ENCODE measurements at places on chromosomes 1 and 21.
A peak's percentile ranks its signal among the peaks of the same experiment; 100 is the strongest.

DNA sequence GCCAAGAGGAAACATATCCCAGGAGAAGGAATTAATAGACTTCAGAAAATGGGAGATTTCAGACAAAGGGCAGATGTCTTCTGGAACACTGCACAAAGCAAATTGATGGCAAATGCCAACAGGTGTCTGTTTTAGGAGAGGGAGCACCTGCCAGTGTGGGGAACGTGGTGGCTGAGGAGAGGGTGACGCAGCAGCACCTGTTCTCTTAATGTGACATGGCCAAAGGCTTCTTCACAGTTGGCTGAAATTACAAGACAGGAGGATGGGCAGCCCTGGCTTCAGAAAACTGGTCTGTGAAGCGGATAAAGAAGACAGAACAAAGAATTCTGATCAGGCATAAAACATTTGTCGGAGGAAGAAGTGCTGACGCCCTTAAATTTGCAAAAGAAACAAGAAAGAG lies 178.7 kb upstream of the RUNX1 start:
- no peak for DNase-seq

DNA sequence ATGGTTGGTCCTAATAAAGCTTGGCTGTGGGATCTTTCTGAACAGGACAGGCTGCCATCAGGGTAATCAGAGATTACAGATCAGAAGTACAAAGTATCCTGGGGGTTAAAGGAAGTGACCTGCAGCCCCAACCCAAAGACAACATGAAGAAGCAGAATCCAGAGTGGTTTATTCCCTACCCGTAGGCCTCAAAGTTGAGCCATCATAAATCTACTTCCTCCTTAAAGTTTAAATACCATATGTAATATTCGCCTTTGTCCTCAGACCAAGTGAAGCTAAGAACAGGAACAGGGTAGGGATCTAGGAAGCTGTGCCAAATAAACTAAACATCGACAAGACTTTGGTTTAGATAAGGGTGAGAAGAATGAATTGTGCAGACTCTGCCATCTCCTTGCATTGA lies 15.9 kb upstream of the DHX9 start:
- DNase-seq = no peak

DNA sequence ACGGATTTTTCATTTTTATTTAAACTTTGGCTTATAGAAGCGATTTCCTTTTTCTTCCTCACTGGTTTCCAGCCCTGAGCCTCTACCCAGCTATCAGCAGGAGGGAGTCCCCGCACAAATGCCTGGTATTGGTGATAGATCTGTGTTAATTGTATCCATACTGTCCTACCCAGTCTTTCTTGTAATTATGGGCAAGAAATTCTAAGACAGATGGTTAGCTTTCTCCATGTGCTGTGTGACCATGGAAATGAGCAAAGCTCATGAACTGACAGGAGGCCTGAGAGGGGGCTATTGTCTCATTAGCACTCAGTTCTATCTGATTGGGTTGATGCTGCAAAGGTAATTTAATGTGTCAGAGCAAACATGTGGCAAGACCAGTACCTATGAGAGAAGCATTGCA lies 108.1 kb upstream of the IVNS1ABP start:
- no peak for DNase-seq

DNA sequence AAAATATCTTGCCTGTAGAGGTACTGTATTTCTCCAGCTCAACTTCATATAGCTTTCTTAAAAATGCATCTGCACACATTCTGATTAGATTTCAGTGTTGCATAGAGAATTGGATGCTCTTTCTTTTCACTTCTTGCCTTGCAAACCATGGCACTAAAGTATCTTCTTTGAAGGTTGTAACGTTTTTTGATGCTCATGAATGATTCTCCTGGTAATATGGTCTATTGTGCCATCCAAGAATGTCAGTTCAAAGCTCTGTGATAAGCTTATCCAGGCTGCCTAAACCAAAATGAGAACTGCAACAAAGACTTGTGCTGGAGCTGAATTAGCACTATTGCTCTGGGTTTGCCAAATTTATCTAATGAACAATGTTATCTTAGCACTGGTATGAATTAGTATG lies 1.9 kb downstream of the SGIP1 start:
- no peak for DNase-seq

GRCh38 chr1:50368179-50369007 lies 54.9 kb downstream of the DMRTA2 start:
- DNase-seq = peak; percentile 8

DNA sequence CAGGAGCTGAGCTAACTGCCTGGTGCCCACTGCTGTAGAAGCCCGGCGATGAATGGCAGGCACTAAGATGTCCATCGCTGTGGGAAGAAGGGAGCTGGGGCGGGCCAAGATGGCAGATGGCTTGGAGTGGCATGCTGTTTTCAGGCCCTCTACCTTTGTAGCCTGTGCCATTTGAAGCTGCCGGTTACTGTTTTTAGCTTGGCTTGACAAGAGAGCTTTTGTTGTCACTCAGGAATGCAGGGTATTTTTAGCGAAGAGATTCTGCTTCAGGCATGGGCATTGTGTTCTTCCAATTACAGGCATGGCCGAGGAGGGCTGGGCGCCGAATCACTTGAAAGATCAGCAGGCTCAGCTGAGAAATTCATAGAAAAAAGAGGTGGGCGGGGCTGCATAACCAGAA lies 348.7 kb downstream of the RPS6KC1 start:
- no peak for DNase-seq

- DNase-seq = no peak
Observed at GRCh38 chr1:41538741-41539417, 54.4 kb upstream of the EDN2 start.

GRCh38 chr1:227766653-227767277 lies 31.5 kb downstream of the SNAP47 start:
- DNase-seq = no peak

DNA sequence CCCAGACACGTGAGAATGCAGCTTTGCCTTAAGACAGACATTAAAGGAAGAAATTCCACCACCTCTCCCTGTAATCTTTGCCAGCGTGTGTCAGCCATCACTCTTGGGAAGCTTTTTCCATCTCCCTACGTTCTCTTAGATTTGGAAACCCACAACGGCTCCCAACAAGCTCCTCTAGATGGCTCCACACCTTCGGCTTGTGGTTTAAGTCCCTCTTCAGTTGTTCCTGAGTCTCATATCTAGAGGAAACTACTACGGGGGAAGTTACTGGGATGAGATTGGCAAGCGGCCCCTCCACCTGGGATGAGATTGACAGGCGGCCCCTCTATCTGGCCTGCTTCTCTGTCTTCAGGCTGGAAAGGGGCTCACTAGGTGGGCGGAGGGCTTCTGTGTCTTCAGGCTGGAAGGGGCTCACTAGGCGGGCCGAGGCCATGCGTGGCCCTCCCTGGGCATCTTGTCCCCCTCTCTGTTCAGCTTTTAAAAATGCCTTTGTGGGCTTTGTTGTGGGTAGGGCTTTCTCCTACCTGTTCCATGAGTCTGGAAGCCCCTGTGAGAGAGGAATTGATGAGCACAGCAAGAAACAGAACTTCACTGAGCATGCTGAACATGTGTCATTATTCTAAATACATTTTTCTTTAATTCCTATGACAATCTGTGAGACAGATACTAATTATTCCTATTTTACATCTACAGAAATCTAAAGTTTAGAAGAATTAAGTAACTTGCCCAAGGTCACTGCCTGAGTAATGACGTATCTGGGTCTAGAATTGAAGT lies 670.5 kb downstream of the KIF26B start:
- DNase-seq = no peak

DNA sequence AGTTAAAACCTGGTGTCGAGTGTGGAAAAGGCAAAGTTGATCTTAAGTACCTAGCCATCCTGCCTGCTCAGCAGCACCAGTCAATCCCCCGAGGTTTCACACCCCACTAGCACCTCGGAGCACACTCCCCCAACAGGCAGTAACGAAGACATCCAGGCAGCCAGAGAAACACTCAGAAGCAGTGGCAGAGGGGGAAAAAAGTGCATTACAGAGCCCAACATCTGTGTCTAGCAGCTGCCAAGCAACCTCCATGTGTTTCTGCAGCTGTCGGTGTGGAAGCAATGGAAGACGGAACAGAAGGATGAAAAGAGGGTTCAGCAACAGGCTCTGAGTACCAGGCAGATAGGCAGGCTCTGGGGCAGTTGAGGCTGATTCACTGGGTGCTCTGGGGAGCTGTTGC lies 73.4 kb upstream of the PROX1 start:
- no peak for DNase-seq

DNA sequence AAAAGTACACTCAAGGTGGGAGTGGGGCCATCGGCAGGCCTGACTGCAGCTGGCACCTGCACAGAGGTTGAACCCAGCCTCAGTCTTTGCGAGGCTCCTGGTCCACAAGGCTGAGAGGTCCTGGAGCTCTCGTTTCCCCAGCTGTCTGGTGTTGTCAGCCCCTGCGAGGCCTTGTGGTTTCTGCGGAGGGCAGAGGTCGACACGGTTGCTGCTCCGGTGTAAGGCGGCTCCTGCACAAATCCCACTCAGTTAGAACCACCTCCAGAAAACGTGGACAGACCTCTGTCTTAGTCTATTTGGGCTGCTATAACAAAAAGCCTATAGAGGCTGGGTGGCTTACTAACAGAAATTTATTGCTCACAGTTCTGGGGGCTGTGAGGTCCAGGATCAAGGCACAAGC lies 5.8 kb downstream of the KIAA1614 start:
- no peak for DNase-seq

- DNase-seq = no peak
Observed at GRCh38 chr1:5976231-5976630, 16.0 kb downstream of the NPHP4 start.

GRCh38 chr21:32347977-32348376 lies 44.8 kb downstream of the URB1 start:
- DNase-seq = no peak

DNA sequence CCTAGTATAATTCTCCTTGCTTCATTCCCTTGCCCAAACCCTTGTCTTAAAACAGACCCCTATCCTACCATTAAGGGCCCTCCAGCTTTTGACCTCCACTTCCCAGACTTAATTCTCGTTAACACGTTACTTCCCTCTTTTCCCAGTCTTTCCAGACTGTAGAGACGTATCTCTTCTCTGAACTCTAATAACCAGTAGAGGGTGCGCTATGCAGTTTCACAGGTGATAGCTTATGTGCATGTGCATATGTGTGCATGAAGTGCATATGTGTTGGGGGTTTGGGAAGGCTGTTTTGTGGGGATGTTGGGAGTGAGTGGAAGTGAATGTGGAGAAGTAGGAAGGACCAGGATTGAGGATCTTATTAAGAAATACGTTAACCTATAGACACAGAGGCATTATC lies 78.1 kb upstream of the CCDC190 start:
- no peak for DNase-seq

- DNase-seq = no peak
Observed at GRCh38 chr1:47478090-47478489, 40.2 kb downstream of the FOXD2 start.

DNA sequence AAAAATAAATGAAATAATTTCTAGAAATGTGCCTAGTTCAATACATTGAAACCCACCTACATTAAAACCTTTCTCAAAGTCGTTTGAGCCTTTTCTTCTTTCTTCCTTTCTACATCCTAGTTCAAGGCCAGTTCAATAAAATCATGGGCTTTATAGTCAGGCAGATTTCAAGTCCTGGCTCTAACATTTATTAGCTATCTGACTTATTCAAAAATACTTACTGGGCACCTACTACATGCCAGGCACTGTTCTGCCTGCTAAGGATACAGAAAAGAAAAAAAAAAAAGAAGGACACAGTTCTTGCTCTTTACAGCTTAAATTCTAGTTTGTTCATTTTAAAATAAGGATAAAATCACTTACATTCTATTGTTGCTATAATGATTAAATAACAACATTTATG lies 134.2 kb upstream of the FGGY start:
- no peak for DNase-seq

- DNase-seq = no peak
Observed at GRCh38 chr1:11412141-11412540, 66.8 kb upstream of the DISP3 start.

- peak; percentile 24 for DNase-seq
Observed at GRCh38 chr1:178093494-178093950, 382 bp upstream of the RASAL2 start.

- no peak for DNase-seq
Observed at GRCh38 chr1:19219451-19219850, 9.4 kb upstream of the UBR4 start.

DNA sequence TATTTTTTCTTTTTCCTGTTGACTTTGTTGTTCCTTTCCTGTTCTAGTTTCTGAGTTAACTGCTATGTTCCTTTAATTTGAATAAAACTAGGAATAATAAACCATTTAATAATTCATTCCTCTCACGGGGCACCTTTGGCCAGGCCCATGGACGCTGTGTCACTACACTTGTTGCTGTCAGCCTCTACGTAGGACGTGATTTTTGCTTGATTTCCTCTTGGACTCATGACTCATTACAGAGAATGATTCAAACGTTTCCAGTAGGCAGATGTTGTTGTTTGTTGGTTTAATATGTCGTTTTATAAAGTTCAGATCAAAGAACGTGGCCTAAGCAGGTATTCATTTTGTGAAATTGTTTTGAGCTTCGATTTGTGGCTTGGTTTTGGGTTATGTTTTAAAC lies 9.1 kb upstream of the SLC19A1 start:
- DNase-seq = no peak

- no peak for DNase-seq
Observed at GRCh38 chr1:156540955-156541354, 31.4 kb downstream of the IQGAP3 start.

DNA sequence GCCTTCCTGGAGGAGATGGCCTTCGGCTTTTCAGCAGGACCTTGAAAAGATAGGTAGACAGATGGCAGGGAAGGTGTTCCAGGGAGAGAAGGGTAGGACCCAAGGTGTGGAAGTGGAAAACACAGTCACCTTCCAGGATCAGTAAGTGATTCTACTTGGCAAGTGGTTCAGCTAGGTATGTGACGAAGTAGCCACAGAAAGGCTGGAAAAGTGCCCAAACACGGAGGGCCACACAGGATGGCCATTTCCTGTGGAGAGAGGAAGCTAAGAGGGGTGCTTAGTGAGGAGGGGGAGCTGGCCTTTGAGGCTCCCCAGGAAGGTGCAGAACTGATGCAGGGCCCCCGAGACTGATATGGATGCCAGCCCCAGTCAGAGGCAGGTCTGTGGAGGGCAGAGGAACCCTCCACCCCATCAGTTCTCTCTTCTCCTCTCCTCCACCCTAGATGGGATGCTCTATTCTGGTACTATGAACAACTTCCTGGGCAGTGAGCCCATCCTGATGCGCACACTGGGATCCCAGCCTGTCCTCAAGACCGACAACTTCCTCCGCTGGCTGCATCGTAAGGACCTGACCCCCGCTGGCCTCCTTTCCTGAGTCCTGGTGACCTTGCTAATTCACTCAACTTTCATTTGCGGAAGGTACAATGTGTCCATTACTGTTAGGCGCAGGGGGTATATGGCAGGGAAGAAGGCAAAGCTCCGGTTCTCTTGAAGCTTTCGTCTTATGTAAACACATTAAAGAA lies 6.8 kb downstream of the SEMA4A start:
- DNase-seq = no peak

- DNase-seq = no peak
Observed at GRCh38 chr1:15355968-15356625, 53.6 kb upstream of the EFHD2 start.

- no peak for DNase-seq
Observed at GRCh38 chr1:236502972-236503639, 20.7 kb upstream of the LGALS8 start.

DNA sequence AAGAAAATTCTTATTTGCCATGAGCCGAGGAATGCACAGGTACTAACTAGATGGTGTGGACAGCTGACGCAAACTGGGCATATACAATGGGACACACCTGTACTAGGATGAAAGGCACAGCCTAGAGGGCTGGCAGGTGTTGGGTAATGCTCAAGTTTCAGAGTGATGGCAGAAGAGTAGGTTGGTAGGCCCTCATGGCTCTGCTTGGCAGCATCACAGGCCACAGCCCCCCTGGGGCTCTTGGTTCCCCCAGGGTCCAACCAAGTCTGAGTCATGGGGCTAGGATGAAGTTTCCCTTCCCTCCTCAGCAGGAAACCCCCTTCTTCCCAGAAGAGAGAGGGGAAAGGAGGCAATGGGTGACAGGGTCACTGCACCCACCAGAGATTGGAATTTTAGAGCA lies 35.2 kb downstream of the SPEN start:
- no peak for DNase-seq
